ENCODE measurements at places on chromosomes 12 and 14.

DNA sequence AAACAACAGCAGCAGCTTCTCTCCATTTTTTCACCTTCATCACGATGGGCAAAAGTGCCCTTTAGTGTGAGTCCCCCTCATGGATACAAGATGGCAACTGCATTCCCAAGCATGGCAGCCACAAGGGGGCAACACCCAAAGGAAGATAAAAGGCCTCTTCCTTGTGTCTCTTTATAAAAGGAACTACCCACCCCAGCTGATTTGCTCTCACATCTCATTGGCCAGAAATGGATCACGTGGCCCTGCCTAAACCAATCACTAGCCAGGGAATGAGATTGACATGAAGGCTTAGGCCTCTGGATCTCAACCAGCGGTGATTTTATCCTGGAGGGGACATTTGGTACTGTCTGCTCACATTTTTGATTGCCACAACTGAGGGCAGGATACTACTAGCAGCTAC lies 21.9 kb upstream of the IFT81 start:
- DNase-seq, result peak; percentile 42

DNA sequence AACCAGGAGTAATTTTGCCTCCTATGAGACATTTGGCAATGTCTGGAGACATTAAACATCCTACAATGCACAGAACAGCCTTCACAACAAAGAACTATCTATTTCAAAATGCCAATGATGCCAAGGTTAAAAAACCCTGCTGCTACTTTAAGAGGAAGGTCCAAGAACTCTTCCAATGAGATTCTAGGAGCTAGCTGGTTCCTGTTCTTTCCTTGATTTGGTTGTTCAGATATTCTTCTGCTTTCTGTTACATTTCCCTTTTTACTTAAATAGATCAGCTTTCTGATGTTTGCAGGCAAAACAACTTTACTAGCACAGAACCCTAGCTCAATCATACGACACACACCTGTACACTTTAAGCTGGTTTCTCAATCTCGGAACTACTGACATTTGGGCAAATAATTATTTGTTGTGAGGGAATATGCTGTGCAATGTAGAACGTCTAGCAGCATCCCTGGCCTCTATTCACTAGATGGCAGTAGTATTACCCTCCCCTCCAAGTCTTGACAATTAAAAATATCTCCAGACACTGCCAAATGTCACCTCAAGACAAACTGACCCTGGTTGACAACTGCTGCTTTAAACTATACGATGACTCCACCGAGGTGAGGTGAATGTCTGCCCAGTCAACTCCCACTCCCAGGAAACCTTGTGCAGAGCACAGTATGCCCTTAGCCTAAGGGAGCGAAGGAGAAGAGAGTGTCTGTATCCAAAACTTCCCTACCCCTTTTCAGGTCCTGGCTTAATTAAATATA lies 4.4 kb downstream of the BLTP3B start:
- DNase-seq, result no peak

GRCh38 chr12:103745962-103746361 lies 95.1 kb downstream of the NT5DC3 start:
- no peak for DNase-seq

GRCh38 chr12:103197725-103198388 lies 240.4 kb downstream of the ASCL1 start:
- no peak for DNase-seq

GRCh38 chr14:26427097-26427496 lies 170.7 kb downstream of the NOVA1 start:
- no peak for DNase-seq

GRCh38 chr12:22709292-22709691 lies 84.3 kb downstream of the ETNK1 start:
- DNase-seq, result no peak

DNA sequence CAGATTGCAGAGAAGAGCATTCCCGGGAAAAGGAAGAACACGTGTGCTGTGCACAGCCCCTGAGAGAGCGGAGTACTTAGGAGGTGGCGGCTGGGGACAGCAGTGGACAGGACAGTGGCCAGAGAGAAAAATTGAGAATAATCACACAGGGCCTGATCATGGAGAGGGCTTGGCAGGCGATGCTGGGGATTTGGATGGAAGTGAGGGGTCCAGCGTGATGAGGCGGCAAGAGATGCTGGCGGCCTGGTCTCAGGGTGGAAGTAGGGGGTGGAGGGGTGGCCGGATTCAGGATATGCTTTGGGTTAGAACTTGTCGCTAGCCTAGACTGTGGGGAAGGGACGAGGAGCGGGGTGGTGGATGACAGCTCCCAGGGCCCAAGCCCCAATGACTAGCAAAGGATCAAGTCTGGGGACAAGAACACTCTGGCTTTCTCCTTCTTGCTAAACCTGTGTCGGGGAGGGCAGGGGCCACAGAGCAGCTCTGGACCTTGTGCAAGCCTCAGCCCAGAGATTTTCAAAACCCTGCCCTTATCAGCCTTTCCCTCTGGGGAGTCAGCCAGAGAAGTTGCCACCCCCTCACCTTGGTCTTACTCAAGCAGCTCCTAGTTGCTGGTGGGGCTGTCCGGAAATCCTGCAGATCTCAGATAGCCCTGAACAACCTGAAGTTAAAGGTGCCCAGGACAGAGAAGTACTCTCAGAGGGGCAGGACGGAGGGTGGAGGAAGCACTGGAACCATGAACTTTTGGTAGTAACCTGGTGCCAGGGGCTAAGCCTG lies 1.3 kb downstream of the HVCN1 start:
- DNase-seq, result no peak

DNA sequence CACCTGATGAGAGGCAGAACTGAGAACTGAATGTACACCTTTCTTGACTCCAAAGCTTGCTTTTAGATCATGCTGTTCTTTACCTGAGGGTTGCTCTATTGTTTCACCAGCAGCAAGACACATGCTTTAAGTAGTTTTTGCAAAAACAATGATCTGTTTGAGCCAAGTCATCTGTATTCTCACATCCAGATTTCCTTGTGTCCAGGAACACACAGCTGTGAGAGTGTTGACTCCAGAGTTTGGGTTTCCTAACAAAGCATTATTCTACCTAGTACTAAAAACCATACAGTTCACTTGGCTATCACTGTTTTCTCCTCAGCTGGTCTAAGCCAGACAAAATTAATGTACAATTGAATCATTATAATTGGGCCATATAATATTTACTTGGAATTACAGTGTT lies 120.4 kb downstream of the STAB2 start:
- no peak for DNase-seq

DNA sequence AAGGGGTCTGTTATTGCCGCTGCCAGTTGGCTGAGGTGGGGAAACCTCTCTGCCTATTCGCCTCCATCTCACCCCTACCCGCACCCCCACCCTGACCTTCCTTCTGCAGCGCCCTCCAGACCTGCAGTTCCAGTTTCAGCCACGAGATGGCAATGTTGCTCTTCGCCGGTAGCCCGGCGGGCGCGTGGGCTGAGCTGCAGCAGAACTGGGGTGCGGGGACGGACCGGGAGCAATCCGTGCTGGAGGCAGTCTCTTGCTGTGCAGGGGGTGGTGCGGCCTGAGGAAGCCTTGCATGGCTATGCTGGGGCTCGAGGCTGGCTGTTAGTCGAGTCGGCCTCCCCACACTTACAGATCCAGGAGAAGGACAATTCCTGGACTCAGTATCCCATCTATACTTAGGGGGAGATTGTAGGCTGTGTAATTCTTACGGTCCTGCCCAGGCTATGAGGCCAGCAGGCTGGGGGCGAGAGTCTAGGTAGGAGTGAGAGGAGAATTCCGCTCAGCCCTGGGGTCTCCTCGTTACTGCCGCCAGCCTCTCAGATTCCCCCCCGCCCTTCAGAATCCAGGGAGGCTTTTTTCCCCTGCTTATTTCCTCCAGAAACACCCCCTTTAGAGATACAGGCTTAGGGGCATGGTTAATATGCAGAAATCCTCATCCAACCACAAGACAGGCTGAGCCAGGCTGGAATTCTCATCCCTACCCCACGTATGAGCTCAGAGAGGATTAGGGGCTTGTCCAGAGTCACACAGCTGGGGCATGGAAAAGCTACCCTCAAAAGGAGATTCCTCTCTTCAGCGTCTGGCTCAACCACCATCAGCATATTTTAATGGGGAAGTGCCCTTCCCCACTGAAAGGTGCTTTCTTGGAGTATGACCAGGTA lies 118.2 kb downstream of the AACS start:
- DNase-seq, result peak; percentile 77

DNA sequence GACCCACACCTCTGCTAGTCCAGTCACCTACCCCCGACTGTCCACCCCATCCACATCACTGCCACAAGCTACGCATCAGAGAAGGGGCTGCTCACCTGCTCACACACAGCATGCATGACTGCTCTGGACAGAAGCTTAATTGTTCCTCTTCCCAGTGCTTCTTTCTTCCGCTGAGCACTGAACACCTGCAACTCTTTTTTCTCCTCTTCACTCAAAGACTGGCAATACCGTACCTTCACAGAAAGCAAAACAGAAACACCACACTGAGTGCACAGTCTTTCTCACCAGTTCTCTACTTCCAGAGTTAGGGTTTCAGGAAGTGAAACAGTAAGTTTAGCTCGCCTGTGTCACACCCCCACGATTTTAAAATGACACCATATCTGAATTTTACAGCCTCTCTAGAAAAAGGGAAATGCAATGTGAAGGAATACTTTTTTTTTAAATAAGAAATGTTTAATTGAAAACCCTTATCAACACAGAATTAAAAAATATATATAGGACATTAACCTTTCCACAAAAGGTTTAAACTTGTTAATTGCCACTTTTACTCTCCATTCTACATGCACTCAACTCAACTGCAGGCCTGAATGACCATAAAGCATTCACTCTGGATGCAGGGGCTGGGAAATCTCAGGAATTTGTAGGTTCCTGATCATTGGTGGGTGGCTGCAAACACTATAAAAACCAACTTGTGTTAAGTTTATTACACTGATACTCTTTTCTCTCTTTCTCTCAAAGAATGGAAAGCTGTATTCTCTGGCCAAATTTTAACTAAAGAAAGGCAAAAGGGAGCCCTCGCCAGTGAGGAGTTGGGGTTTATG lies 120.0 kb downstream of the PRICKLE1 start:
- DNase-seq, result no peak

DNA sequence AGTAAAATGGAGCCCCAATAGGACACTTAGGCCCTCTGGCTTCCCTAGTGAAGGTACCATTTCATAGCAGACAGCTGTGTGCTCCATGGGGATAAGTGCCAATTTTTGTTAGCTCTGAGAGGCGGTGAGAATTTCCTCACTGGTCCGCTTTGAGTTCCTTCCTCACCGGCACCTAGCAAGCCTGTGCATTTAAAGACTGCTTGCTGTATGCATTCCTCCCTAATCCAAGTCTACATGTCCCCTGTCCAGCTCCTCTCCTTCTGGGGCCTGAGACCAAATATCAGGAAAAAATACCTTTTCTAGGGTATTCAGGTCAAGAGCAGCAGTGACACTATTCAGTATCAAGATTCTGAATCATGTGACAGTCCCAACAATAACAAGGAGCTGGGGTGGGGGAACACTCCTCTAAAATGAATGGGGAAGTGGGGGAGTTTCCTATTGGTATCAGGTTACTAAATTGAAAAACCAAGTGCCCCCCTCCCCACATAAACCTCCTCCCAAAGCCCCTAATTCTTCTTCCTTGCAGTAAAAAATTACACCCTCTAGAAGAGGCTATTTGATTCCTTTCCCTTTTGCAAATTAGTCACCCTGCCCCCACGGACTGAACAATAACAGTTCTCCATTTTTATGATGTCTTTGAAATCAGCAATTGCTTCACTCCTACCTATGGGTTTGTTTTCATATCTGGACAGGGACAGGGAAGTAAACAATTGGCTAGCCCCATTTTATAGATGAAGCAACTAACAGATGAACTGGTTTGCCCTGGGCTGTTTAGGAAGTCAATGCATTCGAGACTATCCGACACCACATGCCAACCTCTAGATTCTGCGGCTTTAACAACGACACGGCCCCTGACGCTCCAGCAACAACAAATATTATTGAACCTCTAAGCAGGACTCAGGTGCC lies 28.9 kb downstream of the BCL11B start:
- no peak for DNase-seq

DNA sequence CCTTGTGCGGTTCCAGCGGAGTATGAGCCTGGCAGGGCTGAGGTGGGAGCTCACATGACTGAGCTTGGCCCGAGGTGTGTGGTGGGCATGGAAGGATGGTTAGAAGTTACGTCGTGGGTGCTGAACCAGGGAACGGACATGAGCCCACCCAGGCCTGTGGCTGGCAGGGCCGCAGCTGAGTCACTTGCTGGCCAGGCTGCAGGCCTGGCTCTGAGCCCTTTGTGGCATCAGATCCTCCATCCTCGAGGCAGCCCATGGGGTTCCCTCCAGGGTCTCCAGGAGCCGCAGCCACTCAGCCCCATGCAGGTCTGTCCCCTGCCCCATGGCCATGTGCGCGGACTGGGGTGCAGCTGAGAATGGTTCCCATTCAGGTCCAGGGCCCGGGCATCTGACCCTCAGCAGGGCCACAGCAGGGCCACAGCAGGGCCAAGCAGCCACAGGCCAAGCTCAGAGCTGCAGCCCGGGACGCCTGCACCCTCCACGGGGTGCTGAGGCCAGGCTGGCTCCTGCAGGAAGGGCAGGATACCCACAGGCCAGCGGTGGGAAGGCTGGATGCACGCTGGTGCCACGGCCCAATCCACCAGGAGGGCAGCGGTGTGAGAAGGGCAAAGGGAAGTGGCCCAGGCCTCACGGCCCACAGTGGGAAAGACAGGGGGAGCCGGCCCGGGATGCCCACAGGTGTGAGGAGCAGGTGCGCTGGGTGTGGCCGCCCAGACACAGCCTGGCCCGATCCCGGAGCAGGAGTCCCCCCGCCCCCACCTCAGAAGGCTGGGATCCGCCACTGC lies 26.3 kb upstream of the ULK1 start:
- DNase-seq, result no peak

DNA sequence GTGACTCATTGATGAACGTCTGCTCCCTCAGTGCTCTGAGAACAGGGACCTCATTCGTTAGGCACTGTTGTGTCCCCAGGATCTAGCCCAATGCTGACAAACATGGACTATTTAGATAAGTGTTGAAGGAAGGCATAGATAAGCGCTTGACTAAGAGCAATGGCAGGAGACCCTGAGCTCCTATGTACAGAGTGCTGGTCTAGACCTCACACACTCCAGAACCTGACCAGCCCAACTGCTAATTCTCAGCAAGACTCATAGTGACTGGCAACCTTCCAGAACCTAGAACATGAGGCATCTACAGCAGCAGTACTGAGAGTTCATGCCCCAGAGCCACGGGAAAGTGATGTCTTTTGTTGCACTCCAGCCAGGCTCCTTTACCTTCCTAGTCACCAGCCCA lies 69.2 kb downstream of the CRACR2A start:
- no peak for DNase-seq

- no peak for DNase-seq
These were observed 49.1 kb downstream of the B4GALNT3 start for GRCh38 chr12:508795-509194.

- no peak for DNase-seq
These were observed 82.4 kb downstream of the TTC9 start for GRCh38 chr14:70724110-70724509.

All from amygdala (tissue), 56 donors.